ENCODE measurements at places on chromosomes 5 and 9.

DNA sequence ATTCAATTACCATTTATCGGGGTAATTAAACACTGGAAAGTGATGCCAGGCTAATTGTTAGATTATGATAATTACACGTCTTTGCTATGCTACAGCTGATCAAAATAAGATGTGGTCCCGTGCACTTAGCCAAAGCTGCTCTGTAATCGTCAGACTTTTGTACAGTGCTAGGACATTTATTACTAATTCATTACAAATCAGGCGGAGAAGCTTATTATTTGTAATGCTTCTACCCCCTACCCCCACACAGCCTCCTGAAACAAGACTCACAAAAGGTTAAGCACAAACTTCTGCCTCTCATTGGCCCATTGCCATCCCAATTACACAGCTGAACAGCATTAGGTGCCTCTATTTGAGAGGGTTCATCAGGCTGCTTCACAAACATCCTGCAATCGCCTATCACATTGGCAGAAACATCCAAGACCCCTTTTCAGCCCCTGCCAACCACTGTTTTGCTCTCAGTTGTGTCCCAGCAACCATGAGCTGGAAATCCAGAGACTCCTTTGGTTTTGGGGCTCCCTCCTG, 232.7 kb downstream of the EFNA5 start:
- no peak for DNase-seq

GRCh38 chr5:136382791-136383190, 17.4 kb upstream of the TRPC7 start:
- no peak for DNase-seq

DNA sequence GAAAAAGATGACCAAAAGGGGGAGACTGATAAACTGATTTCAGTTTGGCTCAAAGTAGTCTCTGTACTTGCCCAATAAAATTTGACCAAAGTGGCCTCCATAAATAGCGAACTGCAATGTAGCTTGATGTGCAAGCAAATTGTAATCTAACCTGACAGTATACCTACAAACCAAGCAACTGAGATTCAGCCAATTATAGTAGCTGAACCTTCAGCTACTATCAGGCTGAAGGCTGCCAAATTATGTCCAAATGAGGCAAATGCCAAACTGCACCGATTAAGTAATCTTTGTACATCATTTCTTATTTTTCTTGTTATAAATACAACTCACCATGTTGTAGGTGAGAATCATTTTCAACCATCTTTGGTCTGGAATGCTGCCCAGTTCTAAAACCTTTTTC, 390.6 kb downstream of the CDH9 start:
- no peak for DNase-seq

- DNase-seq, result peak; percentile 59
Observed at GRCh38 chr5:170183816-170184687, 48.7 kb upstream of the C5orf58 start.

DNA sequence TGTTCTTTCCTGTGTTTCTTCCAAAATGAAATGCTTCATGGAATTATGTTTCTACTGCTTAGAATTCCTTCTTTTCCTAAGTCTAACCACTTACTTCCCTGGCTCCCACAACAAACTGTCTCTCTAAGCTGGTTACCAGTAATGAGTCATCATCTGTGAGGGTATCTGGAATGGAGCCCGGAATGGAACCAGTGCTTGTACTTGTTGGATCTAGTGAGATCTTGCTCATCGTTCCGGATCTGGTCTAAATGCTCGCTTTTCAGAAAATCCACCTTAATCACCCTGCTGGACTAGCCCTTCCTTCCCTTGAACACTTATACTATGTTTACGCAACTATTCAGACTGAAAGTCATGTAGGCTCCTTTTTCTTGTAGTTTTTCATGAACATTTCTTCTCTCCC, 184.8 kb downstream of the PBX3 start:
- DNase-seq, result no peak

DNA sequence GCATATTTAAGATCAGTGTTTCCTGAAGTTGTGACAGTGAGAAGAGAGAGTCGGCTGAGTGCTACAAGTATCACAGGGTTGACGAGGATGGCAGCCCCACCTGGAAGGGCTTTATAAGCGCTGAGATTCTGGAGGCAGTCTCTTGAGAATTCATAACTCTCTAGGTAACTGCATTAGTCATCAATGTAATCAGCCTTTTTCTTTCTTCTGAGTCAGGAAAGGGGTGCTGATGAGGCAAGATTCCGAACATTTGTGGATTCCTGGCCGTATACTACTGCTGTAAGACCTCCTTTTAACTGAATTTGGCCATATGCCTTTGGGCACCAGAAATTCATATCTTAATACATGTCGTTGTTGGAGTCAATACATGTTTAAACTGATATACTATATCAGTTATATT, 6.6 kb upstream of the RNF20 start:
- no peak for DNase-seq

- no peak for DNase-seq
Observed at GRCh38 chr5:122376250-122376649, 64.2 kb downstream of the SNCAIP start.

- DNase-seq, result no peak
Observed at GRCh38 chr5:71883742-71884103, 164.6 kb downstream of the CARTPT start.

GRCh38 chr9:111298111-111298510, 31.9 kb downstream of the OR2K2 start:
- DNase-seq, result no peak

- no peak for DNase-seq
Observed at GRCh38 chr5:160453751-160454150, 32.1 kb downstream of the PTTG1 start.

DNA sequence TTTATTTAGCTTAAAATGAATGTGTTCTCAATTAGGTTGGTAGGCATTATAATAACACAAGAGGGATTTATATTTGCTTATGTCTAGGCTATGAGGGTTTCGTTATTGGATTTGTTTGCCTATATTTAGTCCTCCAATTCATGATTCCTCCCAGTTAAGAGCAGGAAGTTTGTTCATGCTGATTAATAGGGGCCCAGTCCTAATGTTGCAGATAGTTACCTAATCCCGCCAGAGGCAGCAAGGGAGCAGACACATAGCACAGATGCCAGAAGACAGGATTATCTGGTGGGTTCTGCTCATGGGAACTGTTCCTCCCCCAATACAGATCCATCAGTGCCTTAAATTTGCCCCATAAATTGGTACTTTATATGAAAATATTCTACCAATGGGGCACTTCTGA, 100.8 kb upstream of the TLE4 start:
- no peak for DNase-seq

DNA sequence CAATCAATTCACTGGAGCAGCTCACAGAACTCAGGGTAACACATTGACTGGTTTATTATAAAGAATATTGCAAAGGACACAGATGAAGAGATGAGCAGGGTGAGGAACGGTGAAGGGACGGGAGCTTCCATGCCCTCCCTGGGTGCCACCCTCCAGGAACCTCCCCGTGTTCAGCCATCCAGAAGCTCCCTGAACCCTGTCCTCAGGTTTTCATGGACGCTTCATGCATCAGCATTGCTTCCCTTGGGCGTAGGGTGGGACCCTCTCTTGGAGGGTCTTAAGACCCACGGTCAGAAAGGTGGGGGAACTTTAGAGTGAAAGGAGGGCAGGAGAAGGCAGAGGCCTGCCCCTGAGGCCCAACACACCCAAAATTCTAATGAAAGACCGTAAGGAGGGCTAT, 12.8 kb downstream of the LAMC3 start:
- DNase-seq, result no peak

DNA sequence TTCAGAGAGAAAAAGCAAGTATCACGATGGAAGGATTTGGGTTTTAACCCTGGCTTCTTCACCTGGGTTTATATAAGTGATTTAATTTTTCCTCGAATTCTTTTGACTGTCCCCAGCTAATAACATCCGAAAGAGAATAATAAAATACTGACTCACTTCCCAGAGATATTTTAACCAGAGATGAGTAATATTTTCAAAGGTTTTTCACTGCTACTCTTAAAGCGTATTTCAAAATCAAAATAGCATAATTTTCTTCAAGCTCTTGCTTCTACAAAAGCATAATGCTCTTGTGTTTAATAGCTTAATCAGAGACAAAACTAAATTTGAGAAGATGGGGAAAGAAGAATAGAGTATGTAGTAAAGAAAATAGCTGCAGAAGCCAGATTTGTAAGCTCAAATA, 215.2 kb upstream of the PTGER4 start:
- DNase-seq, result no peak

GRCh38 chr5:35182486-35182885, 47.8 kb downstream of the PRLR start:
- no peak for DNase-seq

- DNase-seq, result no peak
Observed at GRCh38 chr5:55391707-55392106, 83.9 kb downstream of the MTREX start.

- DNase-seq, result no peak
Observed at GRCh38 chr9:25994605-25995004, 316.4 kb upstream of the TUSC1 start.

GRCh38 chr9:107698779-107699178, 209.2 kb upstream of the KLF4 start:
- no peak for DNase-seq

DNA sequence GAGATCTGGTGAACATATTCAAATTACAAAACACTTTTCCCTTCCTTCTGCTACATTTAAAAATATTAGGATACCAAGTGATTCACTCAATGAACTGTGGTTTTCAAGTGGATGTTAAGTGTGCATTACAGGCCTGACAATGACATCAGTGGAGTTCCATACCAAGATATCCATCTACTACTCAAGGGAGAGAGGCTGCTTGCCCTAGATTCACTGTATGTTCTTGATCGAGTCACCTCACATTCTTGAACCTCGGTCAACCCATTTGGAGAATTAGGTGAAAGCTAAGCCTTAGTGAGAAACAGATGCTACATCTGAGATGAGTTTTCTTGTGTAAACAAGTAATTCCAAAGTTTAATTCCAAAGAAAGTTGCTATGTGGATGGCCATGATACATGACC, 142.2 kb downstream of the FGF10 start:
- DNase-seq, result no peak
